Activated CD8-positive, alpha-beta T cell treated with anti-CD3 and anti-CD28 coated beads for 36 hours (primary cell): ENCODE measurements at places on chromosomes 11 and 22.

GRCh38 chr11:92278791-92279433 lies 54.3 kb downstream of the FAT3 start:
- DNase-seq = no peak

- no peak for DNase-seq
Observed at GRCh38 chr11:25038131-25038530, 541.3 kb downstream of the LUZP2 start.

GRCh38 chr11:120197251-120197891 lies 13.5 kb upstream of the OAF start:
- DNase-seq = no peak

DNA sequence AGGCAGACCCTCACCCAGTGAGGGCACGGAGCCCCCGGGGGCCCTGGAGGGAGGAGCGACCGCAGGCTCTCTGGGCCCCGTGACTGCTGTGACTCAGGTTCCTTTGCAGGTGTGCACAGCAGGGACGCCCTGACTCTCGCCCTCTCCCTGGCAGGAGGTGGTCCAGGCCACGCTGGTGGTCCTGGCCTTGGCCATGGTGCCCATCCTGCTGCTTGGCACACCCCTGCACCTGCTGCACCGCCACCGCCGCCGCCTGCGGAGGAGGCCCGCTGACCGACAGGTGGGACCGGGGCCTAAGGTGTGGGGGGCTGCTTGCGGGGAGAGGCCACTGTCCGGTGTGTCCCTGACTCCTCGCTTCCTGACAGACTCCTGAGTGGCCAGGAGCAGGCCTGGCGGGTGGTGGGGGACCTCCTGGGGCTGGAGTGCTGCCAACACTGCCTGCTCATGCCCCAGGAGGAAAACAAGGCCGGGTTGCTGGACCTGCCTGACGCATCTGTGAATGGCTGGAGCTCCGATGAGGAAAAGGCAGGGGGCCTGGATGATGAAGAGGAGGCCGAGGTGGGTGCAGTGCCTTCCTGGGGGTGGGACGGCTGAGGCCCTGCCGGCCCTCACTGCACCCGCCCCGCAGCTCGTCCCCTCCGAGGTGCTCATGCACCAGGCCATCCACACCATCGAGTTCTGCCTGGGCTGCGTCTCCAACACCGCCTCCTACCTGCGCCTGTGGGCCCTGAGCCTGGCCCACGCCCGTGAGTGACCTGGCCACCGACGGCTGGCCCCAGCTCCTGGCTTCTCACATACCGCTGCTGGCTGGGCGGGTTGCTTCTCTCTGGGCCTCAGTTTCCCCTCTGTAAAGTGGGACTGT lies 10.9 kb downstream of the TCIRG1 start:
- DNase-seq = no peak

- DNase-seq = no peak
Observed at GRCh38 chr11:29937526-29937925, 79.3 kb downstream of the KCNA4 start.

GRCh38 chr22:45672564-45673481 lies 1.2 kb downstream of the ATXN10 start:
- no peak for DNase-seq

DNA sequence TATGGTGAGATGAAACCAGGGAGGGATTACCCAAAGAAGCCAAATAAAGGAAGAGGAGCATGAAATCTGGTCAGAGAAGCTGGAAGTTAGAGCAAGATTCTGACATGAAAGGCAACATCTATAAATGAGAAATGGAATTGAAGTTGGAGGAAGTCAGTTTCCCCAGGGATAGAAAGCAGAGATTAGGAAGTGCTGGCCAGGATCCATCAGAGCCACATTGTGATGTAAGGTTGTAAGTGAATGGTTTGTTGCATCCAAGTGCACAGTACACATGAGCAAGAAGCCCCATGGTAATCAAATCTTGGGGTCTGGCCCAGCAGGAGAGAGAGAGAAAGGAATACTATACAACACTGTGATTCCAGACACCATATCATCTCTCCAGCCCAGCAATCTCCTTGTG lies 6.6 kb upstream of the NLRP10 start:
- no peak for DNase-seq

DNA sequence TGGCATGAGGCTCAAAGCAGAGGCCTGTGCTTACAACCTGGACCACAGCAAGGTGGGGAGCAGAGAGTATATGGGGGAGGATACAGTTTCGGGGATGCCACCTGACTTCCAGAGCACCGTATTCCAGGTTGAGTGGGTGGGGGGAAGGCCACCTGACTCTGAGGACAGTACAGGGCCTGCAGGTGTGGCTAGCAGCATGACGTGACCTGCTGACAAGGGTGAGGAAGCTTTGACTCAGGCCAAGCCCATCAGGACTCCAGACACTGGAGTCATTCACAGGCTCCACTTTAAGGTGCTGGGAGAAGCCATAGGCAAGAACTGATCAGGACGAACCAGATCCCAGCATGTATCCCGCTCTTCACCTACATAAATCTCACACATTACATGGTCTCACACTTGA lies 34.6 kb upstream of the CRTAM start:
- DNase-seq = no peak

GRCh38 chr11:76566811-76567210 lies 103.7 kb downstream of the LRRC32 start:
- no peak for DNase-seq

DNA sequence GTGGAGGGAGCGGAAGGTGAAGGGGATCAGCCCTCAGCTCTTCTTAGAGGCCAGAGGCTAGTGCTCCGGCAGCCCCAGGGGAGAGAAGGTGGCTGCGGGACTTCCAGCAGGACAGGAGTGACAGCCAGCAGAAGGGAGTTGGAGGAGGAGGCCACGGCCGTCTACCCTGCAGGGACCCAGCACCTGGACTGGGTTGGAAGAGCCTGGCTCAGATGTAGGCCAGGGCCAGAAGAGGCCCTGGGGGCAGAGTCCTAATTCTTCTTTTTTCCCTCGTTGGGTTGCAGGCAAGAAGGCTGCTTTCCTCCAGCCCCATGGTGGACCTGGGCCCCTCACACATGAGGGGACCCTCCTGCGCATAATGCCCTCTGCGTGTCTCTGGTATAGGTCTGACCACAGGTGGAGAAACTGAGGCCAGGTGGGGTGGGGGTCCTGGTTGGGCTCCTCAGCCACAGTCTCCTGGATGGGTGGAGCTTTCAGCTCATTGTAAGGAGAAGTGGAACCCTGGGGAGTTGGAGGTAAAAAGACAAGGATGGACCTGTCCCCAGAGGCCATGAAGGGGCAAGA lies 2.3 kb upstream of the MCAM start:
- DNase-seq = no peak

DNA sequence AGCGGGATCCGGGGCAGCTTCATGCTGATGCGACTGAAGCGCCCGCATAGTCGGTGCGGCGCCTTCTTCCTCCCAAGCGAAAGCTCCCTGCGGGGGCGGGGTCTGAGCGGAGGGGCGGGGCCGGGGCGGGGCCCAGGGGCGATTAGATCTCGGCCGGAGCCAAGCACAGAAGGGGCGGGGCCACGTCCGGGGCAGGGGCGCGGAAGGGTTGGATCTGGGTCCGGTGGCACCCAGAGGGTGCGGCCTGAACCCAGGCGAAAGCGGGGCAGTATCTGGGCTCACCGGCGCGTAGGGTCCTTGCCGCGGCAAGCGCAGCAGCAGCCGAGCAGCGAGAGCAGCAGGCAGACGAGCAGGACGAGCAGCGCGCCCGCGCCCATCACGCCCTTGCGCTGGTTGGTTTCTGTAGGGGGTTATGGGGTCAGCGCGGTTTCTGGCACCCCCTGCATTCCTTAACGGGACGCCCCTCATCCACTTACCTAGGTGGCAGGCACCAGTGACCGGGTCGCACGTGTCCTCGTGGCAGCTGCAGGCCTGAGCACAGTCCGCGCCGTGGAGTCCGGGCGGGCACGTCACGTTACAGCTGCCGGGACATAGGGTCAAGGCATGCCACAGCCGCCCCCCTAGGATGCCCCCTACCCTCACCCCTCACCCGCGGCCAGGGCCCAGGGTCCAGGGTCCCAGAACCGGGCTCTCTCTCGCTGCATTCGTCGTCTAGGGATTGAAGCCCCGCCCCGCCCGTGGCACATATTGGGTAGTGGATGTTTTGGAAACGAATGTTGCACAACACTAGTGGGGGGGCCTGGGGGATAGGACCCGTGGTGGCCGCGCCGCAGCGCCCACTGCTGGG lies 8.1 kb downstream of the SCARF2 start:
- peak; percentile 82 for DNase-seq

GRCh38 chr11:15865212-15865987 lies 490.9 kb downstream of the SOX6 start:
- no peak for DNase-seq

DNA sequence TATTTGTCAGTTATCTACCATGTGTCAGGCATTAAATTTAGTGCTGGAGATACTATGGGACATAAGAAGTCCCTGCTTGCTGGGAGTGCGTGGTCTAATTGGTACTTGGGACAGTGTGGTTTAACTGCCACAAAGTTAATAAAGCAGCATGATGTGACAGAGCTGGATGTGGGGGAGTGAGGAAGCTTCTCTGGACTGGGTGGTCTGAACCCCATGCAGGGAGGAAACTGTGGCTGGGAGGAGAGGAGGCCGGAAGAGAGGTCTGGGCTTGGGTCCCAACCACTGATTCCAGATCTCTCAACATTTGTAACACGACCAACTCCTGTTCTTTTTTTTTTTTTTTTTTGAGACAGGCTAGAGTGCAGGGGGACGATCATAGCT lies 37.1 kb downstream of the ST3GAL4 start:
- no peak for DNase-seq

GRCh38 chr11:128179512-128179911 lies 407.8 kb downstream of the ETS1 start:
- no peak for DNase-seq

GRCh38 chr11:117823946-117824420 lies 561 bp downstream of the FXYD2 start:
- peak; percentile 60 for DNase-seq

DNA sequence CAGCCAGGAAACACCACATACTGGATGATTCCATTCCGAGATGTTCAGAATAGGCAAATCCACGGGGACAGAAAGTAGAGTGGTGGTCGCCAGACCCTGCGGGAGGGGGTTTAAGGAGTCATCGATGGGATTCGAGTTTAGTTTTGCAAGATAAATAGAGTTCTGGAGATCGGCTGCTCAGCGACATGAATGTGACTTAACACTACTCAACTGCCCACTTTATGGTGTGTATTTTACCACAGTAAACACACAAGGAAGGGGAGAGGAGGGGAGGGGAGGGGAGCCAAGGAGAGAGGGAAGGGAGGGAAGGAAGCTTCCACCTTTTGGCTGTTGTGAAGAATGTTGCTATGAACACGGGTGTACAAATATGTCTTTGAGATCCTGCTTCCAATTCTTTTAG lies 10.4 kb upstream of the ARHGAP8 start:
- DNase-seq = no peak

- DNase-seq = no peak
Observed at GRCh38 chr11:122004446-122004845, 111.6 kb downstream of the BLID start.
